ENCODE measurements at places on chromosomes 5 and 9.

GRCh38 chr5:36777105-36777757 lies 99.3 kb upstream of the NIPBL start:
- DNase-seq: peak; percentile 31

GRCh38 chr9:120443489-120443888 lies 136.5 kb downstream of the CDK5RAP2 start:
- no peak for DNase-seq

- DNase-seq: no peak
Observed at GRCh38 chr9:11235061-11235460, 622.3 kb upstream of the PTPRD start.

GRCh38 chr5:30874241-30875034 lies 319.0 kb upstream of the CDH6 start:
- DNase-seq: no peak

- DNase-seq: no peak
Observed at GRCh38 chr5:127894461-127894860, 189.1 kb upstream of the SLC12A2 start.

GRCh38 chr5:118301696-118302095 lies 686.7 kb downstream of the DTWD2 start:
- no peak for DNase-seq

DNA sequence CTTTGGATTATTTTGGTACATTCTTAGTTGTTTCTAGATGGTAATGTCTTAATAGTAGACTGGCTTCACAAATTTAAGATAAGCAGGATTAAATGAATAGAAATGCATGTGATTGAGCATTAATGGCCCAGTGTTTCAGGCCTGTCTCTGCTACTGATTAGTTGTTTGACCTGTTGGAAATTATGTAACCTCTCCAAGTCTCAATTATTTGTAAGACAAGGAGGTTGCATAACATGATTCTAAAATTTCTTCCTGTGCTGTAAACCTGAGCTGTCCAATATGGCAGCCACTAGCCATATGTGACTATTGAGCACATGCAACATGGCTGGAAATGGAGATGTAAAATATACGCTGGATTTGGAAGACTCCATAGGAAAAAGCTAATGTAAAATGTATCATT lies 97.5 kb downstream of the ALDH1A1 start:
- no peak for DNase-seq

DNA sequence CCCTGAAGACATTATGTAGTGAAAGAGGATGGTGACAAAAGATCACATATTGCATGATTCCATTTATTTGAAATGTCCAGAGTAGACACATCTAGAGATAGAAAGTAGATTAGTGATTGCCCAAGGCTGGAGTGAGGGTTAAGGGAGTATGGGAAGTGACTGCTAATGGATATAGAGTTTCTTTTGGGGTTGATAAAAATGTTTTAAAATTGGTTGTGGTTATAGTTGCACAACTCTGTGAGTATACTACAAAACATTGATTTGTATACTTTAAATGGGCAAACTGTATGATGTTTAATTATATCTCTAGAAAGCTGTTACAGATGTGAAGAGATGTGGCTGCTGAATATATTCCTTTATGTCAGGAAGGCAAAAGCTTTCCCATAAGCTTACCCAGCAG lies 202.8 kb downstream of the CCDC171 start:
- DNase-seq: no peak

GRCh38 chr5:64914396-64914795 lies 145.7 kb downstream of the CWC27 start:
- DNase-seq: no peak

DNA sequence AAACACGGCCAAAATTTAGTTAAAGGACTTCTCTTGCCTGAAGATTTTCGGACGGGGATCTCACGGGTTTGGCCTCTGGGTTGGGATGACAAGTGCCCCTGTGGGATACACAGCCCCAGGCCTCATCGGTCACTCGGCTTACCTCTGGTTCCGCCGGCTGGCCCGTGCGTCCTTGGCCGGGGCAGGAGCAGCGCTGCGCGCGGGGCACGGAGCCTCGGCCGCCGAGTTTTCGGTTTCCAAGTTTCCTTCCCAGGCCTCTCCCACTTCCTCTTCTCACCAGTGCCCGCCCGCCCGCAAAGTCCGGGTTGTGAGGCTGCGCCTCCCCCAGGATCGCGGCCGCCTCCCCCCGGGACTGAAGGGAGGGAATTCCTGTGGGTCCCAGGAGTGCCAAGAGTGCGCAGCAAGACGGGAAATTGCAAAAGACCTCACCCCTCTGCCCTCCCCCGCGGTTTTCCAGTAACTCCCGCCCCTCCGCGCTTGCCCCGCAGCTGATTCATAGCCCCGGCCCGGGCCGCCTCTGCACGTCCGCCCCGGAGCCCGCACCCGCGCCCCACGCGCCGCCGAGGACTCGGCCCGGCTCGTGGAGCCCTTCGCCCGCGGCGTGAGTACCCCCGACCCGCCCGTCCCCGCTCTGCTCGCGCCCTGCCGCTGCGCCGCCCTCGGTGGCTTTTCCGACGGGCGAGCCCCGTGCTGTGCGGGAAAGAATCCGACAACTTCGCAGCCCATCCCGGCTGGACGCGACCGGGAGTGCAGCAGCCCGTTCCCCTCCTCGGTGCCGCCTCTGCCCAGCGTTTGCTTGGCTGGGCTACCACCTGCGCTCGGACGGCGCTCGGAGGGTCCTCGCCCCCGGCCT lies at the start of gene OSMR:
OSMR (plus strand) TSS at position 487 of the 853 bp plus-strand sequence. CDS start 23,033 bp downstream, outside the sequence.
- no peak for DNase-seq

GRCh38 chr5:58860680-58861079 lies 277.8 kb downstream of the RAB3C start:
- no peak for DNase-seq

GRCh38 chr5:42035526-42035925 lies 110.4 kb downstream of the FBXO4 start:
- no peak for DNase-seq

GRCh38 chr5:176884571-176884890 lies 14.6 kb downstream of the HK3 start:
- no peak for DNase-seq

- DNase-seq: no peak
Observed at GRCh38 chr5:140145256-140145655, 19.5 kb downstream of the IGIP start.

DNA sequence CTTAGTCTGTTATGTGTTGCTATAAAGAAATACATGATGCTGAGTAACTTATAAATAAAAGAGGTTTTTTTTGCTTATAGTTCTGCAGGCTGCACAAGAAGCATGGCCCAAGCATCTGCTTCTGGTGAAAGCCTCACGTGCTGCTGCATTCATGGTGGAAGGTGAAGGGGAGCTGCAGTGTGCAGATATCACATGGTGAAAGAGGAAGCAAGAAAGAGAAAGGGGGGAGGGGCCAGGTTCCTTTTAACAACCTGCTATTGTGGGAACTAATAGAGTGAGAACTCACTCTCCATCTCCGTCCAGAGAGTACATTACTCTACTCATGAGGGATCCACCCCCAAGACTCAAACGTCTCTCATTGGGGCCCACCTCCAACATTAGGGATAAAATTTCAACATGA lies 12.5 kb upstream of the PARP8 start:
- DNase-seq: no peak

GRCh38 chr5:168328814-168329213 lies 37.4 kb downstream of the WWC1 start:
- DNase-seq: no peak

DNA sequence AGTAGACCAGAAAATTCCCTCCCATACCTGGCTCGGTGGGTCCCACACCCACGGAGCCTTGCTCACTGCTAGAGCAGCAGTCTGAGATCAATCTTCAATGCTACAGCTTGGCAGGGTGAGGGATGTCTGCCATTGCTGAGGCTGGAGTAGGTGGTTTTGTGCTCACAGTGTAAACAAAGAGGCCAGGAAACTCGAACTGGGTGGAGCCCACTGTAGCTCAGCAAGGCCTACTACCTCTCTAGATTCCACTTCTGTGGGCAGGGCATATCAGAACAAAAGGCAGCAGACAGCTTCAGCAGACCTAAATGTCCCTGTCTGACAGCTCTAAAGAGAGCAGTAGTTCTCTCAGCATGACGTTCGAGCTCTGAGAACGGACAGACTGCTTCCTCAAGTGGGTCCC lies 5.6 kb upstream of the GZMA start:
- no peak for DNase-seq

DNA sequence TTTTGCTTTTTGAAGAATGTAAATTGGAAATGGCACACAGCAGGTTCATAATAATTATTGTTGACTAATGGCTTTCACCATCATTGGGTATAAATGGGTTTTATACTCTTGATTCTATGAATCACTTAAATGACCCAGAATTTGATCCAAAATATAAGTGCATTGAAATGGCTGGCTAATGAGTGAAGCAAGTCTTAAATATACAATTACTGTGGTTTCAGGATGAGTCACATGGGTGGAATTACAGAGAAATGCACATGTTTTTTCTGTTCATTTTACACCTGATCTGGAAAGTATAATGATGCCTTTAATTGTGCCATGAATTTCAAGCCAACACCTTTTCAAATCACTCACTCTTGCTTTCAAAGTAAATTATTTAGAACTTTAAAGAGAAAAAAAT lies 380.8 kb upstream of the CD180 start:
- DNase-seq: no peak

DNA sequence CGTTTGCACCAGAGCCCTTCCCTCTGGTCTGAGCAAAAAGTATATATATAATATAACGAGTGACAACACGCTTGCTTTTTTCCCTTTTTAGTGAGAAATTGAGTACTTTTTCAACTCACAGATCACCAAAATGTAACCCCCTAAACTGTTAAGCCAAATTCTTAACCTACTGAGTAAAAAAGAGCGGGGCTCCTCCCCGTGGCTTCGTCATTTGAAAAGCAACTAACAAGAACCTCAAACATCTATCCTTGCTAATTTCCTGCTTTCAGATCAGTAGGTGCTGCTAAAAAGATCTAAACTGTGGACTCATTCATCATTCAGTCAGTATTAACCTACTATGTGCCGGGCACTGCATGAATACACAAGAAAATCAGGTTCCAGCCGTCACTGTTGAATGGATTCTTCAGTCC lies 1.0 kb upstream of the PTBP3 start:
- no peak for DNase-seq

DNA sequence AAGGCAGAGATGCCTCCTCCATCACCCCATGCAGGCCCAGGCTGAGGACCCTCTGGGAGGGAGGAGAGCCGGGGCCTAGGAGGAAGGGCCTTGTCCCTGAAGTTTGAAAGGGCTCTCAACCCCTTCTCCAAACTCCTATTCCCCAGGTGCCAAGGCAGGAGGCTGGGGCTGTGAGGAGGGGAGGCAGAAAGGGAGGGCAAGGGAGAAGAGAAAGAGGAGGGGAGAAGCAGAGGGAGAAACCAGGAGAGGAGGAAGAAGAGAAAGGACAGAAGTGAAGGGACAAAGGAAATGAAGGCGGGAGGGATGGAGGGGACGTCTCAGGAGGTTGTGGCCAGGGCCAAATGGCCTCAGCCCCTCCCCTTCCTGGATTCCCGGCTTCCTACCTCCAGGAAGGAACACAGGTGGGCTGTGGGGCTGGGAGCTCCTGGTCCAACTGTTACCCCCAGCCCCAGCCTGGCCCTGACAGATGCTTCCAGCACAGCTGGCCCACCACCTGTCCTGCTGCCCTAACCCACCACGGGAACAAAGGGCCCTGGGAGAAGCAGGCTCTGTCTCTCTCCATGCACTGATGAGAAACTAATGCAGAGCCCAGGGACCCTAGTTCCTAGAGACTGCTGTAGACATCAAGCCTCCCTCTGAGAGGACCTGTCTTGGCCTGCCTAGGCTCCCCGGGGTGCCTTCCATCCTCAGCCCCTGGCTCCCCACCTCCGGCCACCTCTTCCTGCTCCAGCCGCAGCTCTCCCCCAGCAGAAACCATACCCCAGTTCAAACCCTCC lies 3.5 kb downstream of the DBN1 start:
- no peak for DNase-seq

DNA sequence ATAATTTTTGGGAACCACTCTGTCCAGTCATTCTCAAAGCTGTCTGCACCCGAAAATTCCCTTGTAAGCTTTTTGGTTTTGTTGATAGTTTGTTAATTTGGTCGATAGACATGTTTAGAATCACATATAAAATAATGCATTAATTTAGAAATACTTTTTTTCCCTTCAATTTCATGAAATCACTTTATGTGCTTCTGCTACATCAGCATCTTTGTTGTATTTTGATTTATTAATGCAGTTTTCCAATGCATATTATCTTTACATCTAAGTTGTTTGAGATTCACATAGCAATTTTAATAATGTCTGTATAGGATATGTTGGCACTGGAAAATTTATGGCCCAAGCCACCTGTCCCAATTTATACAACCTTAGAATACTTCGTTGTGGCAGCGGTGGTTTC lies 60.6 kb upstream of the SV2C start:
- DNase-seq: no peak

GRCh38 chr9:20382460-20383071 lies 239.7 kb downstream of the MLLT3 start:
- no peak for DNase-seq

DNA sequence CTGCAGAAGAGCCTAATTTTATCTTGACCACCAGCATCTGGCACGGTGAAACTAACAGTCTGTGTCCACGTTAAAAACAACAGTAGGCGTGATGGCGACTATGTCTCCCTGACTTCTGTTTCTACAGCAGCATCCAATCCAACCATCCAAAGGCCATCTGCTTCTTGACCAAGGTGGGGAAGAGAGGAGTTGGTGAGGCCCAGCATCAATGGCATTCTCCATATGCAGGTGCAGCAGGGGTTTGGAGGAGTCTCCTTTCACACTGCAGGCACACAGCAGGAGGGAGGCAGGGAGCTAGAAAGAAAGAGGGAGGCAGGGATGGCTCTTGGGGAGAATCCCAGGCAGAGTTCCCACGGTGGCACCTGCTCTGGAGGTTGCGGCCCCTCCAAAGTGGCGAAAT lies 27.0 kb downstream of the MGAT1 start:
- no peak for DNase-seq

- DNase-seq: no peak
Observed at GRCh38 chr9:82447343-82447742, 458.8 kb downstream of the SPATA31D1 start.

DNA sequence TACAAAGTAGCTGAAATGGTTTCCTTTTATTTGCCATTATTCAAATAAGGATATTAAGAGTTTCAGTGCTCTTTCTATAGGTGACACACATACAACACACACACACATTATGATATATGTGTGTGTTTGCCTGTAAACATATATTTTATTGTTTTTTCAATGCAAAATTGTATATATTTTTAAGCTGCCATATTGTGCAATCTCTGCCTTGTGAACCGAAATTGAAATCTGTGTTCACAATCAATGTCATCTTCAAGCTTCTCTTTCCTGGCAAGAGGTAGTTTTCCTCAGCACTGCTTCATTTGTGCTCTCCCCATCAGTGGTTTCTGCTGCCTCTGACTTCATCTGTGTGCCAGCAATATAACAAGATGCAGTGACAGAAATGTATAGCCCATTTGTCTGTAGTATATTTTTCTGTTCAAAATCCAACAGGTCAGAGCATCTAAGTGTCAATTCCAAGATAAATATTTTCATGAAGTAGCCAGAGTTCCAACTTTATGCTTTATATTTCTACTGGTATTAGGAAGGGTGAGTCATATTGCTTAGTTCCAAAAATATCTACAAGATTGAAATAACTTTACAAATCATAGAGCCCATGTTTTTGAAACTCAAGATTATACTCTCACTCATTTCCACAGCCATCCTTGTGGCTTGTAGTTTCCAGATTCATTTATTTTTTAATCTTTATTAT lies 1704.8 kb upstream of the CDH9 start:
- DNase-seq: no peak
